ENCODE measurements at places on chromosomes 1 and 21. TPM values are rescaled to one million over a fixed set of nuclear protein-coding genes. Genes with fewer than 3 reads are reported as not detected.

Gene KRTAP21-3
- total RNA-seq, result not detected

Gene CADM3
- total RNA-seq, result not detected

Gene DMBX1
- total RNA-seq, result not detected

Gene VAV3
- under 0.01 TPM for total RNA-seq

Gene KCNJ10
- under 0.01 TPM for total RNA-seq

Gene LCE1A
- not detected for total RNA-seq

Gene F13B
- not detected for total RNA-seq

Gene REN
- total RNA-seq, result not detected

Gene ACTL8
- total RNA-seq, result not detected

Gene VSIG8
- 0.17 TPM for total RNA-seq

Gene FMO2
- 4.5 TPM for total RNA-seq

Gene FMO4
- total RNA-seq, result 1.2 TPM

Gene LRRC71
- not detected for total RNA-seq

Gene BACE2
- total RNA-seq, result 33.3 TPM

Gene SMYD2
- 31.3 TPM for total RNA-seq

Gene ZMYM1
- 23.1 TPM for total RNA-seq

Gene RYR2
- total RNA-seq, result not detected

Gene FOXD2
- 0.66 TPM for total RNA-seq
